ENCODE measurements at places on chromosomes 5 and 9.

GRCh38 chr9:113381909-113382411 is 5.2 kb upstream of the HDHD3 start:
- DNase-seq = no peak

DNA sequence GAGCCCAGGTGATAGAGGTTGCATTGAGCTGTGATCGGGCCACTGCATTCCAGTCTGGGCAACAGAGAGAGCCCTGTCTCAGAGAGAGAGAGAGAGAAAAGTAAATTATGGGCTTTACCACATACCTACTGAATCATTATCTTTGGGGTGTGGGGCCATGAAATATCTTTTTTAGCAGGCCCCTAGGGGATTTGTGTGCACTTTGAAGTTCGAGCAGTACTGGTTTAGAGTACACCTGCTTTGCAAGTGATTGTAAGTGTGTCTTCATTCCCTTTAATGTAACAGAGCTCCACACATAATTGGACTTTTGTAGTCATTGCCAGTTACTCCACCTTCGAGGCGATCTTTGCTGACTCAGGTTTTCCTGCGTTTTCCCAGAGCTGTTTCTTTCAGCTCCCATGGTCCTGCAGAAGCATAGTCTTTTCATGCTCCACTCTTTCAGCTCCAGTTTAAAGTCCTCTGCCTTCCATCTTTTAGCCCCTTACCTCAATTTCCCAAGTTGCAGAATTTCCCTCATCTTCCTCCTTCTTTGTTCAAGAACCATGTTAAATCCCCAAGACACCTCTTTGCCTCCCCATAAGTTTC is 24.0 kb upstream of the FRMPD1 start:
- no peak for DNase-seq

DNA sequence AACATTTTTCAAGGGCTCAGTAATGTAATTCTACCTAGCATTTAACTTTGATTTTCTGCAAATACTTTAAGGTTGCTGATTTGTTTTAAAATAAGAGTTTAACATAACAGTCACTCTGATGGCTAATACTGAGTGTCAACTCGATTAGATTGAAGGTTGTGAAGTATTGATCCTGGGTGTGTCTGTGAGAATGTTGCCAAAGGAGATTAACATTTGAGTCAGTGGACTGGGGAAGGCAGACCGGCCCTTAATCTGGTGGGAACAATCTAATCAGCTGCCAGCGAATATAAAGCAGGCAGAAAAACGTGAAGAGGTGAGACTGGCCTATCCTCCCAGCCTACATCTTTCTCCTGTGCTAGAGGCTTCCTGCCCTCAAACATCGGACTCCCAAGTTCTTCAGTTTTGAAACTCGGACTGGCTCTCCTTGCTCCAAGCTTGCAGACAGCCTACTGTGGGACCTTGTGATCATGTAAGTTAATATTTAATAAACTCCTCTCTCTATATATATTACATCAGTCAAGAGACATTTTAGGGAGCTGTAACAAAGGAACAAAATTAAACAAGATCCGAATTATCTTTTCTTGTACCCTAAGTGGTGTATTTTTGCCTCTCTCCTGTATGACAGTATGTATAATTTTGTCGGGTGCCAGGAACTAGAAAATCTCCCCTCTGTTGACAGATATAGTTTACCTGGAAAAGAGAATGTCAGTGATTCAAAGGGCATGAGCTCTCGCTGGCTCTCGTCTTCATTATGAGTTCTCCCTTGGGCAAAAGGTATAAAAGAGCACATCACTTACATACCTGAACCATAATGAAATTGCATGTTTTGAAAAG is 576.1 kb downstream of the LRRC70 start:
- DNase-seq = no peak

GRCh38 chr5:35056686-35057085 is 8.9 kb upstream of the AGXT2 start:
- no peak for DNase-seq

DNA sequence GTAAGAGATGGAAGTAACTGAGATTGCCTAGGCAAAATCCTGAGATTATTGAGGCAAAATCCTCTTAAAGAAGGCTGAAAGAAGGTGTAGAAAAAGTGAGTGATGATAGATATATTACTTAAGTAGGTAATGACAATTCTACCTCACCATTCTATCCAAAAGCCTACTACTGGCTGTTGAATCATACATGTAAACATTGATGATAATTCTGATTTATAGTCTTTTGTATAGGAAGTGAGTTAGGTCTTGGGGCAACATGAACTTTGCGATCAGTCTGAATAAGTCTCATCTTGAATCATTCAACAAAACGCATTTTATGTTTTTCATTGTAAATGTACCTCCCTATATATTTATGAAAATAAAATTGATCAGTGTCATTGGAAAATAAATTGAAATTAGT is 99.6 kb downstream of the PARP8 start:
- DNase-seq = no peak

GRCh38 chr9:8468045-8468637 is 668.6 kb upstream of the DMAC1 start:
- no peak for DNase-seq

GRCh38 chr5:38809388-38810359 is 36.1 kb upstream of the OSMR start:
- peak; percentile 83 for DNase-seq

DNA sequence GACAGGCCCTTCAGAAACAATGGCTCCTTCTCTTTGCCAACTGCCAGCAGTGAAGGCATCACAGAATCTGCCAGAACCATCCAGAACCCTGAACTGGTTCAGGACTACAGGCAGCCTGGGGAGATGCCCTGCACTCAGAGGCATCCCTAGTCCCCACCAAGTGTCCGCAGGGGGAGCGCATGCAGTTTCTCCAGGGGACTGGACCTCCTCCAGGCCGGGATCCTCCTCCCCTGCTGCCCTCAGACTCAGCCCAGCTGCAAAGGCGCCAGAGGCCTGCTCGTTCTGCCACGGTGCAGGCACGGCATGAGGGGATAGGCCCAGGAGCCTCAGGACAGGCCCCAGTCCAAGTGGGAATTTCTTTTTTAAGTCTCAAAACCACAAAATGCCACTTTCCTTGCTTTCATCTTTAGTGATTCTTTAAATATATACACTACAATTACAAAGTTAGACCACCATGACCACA is 72.0 kb downstream of the SEMA4D start:
- DNase-seq = no peak

- DNase-seq = no peak
Observed at GRCh38 chr5:155629597-155629996, 616.0 kb downstream of the KIF4B start.

- no peak for DNase-seq
Observed at GRCh38 chr5:143446535-143447226, 43.2 kb upstream of the NR3C1 start.

- DNase-seq = no peak
Observed at GRCh38 chr9:107351382-107352045, 68.4 kb downstream of the RAD23B start.

GRCh38 chr9:73152953-73153352 is 1.3 kb downstream of the ANXA1 start:
- no peak for DNase-seq

GRCh38 chr5:178182158-178182876 is 4.9 kb downstream of the GMCL2 start:
- no peak for DNase-seq

DNA sequence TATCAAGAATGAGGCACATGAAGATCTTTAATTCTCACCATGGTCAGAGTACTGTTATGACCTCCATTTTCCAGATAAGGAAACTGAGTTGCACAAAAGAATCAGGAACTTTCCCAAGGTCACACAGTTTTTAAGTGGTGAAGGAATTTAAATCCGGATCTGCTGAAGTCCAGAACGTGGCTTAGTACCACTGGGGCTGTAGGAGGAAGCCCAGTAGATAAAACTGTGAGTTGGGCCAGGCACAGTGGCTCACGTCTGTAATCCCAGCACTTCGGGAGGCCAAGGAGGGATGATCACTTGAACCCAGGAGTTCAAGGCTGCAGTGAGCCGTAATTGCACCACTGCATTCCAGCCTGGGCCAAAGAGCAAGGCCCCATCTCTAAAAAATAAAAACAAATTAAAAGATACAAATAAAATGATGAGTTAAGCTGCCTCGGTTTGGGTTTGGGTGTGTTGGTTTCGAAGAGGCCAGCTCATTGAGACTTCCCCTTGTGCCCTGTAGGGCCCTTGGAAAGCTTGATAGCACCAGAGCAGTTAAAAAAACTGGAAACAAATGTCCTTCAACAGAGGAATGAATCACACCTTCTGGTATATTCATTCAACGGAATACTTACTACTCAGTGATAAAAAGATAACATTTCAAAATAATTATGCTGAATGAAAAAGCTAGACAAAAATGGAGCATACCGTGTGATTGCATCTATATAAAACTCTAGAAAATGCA is 20.1 kb downstream of the ATOX1 start:
- no peak for DNase-seq

- DNase-seq = no peak
Observed at GRCh38 chr5:101626572-101626971, 669.5 kb downstream of the SLCO4C1 start.

GRCh38 chr5:134099288-134099872 is 15.1 kb upstream of the TCF7 start:
- DNase-seq = no peak

GRCh38 chr9:71743217-71743705 is 25.1 kb downstream of the CEMIP2 start:
- no peak for DNase-seq

GRCh38 chr9:94757158-94757557 is 30.7 kb downstream of the AOPEP start:
- no peak for DNase-seq

DNA sequence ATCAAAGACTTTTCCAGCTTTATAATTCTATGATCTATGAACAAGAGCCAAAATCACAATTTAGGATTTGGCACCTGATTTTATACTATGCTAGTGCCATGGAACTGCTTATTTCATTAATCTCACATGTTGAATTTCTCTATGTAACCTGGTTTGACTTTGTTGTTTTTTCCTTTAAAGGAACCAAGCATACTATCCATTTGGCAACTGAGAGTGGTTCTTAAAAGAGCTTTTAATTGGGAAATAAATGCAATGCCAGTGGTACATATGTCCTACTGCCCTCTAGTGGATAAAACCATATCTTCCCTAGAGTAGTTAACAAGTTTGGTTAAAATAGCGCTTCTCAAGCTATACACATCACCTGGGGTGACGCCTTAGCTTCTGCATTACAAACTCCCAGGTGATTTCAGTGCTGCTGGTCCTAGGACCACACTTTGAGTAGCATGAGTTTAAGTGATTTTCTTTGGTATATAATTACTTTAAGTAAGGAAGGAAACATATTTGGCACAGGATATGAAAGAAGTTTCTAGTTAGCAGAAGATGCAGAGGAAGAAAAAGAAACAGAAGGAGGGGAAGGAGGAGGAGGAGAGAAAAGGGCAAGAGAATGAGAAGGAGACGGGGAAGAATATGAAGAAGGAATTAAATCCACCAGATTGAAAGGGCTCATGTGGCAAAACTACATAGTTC is 56.8 kb downstream of the FGF10 start:
- peak; percentile 17 for DNase-seq

DNA sequence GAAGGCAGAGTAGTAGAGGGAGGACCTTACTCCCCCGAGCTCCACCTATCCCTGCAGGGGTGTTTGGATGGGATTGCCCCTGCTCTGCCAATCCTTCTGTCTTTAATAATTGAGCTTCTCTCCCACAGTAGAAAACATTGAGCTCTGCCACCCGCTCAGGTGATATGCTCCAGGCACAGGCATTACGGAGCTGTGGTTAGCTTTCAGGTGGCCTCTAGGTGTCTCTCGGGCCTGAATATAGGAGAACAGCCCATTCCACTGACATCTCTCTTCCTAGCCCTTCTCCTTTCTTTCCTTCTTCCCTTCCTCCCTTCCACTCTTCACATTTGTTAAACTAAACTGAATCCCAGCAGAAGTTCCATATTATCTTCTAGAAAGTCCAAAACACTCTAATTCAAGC is 203.4 kb downstream of the SYK start:
- DNase-seq = no peak

DNA sequence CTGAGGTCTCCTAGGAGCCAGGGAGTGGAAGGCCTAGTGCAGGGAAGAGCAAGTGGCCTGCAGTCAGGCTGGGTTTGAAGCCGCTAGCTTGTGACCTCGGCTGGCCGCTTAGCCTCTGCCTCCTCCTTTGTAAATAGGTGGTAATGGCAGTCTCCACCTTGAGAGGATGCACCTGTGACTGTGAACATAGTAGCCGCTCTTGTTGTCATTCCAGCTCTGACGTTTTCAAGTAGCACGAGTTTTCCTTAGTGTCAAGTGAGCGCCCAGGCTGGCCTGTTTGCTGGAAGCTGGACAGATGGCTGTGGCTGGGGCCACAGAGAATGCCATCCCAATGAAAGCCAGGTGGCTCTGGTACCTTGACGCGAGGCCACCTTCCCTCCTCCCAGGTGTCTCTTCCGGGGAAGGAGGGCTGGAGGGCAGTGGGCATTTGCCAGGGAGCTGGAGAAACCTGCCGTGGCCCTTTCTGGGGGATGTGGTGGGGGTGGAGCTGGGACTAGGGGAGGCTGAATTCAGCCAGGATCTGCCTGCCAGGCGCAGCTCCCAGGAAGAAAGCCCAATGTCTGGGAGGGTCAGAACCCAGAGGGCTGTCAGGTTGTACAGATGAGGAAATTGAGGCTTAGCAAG is 2.5 kb downstream of the ASS1 start:
- no peak for DNase-seq

DNA sequence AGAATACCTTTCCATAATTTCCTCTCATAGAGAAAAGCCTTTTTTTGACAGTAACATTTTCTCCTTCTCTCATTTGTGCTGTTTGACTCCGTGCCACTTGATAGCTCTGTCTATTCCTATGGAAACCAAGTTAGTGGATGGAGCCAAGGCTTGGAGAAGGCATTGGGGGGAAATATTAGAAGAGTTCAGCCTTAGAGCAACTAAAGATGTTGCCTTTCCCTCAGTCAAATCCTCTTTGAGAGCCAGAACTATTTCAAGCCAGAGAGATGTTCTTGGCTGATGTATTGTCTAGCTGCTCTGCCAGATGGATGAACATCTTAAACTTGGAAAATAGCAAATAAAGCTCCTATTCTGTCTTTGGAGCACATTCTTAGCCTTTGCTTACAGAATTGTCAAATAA is 112.4 kb downstream of the INVS start:
- DNase-seq = no peak

DNA sequence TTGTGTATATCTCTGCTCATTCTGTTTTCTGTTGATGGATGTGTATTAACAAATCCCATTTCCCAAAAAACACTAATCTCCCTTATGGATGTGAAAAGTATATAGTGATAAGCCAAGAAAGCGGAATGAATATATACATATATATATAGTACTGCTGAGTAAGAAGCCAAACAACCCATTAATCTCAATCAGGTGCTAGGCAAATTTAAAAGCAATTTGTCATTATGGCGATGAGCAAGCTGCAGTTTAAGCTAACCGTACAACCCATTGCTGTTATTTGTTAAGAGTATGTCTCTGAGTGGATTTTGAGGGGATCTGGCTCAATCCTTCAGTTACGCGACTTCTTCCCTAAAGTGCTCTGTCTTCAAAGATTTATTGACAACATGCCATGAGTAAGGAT is 640.4 kb upstream of the ARRDC3 start:
- DNase-seq = no peak
